Tibial nerve (tissue), 4 donors: ENCODE measurements at places on chromosomes 7 and 10. TPM values are rescaled to one million over a fixed set of nuclear protein-coding genes. Genes with fewer than 3 reads are reported as not detected.
A peak's percentile ranks its signal among the peaks of the same experiment; 100 is the strongest.

- DNase-seq = no peak
These were observed 227.3 kb downstream of the TWIST1 start for GRCh38 chr7:18890134-18890533.

DNA sequence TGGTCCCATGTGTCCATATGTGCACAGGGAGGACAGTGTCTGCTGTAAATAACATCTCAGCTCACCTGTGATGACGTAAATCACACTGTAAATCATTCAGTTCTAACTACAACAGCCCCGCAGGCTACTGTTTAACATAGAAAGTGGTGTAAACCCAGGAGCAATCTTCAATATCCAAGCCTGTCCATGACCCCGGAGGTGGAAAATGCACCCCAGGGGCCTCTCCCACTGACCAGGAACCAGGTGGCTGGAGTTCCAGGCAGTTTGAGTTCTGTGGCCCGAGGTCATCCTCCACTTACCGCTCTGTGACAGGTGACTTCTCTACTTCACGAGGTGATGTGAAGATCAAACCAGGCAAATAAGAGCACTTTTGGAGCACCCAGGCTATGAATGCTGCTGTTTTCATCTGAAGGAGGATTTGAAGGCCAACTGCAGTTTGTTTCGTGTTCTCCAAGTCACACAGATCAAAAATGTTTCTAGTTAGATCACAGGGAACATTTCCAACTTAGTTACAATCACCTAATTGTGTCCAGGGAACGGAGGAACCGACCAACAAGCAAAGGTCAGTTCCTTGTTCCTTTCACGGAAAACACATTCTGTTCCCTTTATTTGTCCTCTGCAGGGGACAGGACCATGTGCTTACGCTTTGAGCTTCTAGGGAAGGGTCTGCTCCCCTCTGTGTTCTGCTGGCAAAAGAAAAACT is 131.8 kb downstream of the WDR37 start:
- DNase-seq = no peak

GRCh38 chr7:111027396-111027795 is 63.5 kb upstream of the LRRN3 start:
- no peak for DNase-seq

SPDYE9 gene
- not detected for total RNA-seq

DNA sequence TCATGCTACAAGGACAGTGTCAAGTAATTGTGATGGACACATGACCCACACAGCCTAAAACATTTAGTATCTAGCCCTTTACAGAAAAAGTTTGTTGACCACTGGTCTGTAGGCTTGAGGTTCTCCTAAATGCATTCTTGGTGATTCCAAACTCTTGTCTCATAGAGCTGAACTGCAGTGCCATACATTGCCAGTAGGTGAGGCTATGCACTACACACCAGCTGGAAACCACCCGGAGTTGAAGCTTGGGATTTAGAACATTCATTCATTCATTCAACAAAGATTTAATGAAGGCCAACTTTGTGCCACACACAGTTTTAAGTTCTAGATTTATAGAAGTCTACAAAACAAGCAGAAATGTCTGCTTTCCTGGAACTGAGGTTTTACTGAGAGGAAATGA is 77.3 kb upstream of the TCF7L2 start:
- no peak for DNase-seq

- no peak for DNase-seq
These were observed 29.2 kb downstream of the PTER start for GRCh38 chr10:16466001-16466400.

- no peak for DNase-seq
These were observed 14.4 kb downstream of the STK32C start for GRCh38 chr10:132293201-132293812.

GRCh38 chr7:1920266-1920681 is 250.2 kb downstream of the ELFN1 start:
- no peak for DNase-seq

DNA sequence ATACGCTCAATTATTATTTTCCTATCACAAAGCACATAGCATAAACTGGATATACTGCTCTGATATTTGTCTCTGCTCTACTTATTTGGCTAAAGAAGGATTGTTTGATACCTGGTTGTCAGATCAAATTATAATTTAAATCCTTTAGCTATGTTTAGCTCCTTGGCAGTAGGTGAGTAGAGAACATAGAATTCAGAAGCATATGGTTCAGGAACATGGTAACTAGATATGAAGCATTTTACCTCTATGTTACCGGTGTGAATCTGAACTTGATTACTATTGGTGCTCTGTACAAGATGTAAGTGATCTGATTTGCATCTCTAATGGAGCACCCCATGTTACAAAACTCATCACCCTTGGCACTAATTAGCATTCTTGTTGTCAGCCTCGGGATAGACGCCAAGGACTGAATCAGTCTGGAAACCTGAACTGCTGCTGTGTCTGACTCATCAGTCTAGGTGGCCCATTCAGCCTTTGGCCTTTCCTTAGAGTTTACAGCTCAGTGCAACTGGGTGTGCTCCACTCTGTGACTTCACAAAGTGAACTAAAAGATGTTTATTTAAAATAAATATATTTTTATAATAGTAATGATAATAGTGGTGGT is 12.3 kb upstream of the MYPN start:
- DNase-seq = no peak

GRCh38 chr10:63515002-63515763 is 6.0 kb upstream of the REEP3 start:
- DNase-seq = no peak

DNA sequence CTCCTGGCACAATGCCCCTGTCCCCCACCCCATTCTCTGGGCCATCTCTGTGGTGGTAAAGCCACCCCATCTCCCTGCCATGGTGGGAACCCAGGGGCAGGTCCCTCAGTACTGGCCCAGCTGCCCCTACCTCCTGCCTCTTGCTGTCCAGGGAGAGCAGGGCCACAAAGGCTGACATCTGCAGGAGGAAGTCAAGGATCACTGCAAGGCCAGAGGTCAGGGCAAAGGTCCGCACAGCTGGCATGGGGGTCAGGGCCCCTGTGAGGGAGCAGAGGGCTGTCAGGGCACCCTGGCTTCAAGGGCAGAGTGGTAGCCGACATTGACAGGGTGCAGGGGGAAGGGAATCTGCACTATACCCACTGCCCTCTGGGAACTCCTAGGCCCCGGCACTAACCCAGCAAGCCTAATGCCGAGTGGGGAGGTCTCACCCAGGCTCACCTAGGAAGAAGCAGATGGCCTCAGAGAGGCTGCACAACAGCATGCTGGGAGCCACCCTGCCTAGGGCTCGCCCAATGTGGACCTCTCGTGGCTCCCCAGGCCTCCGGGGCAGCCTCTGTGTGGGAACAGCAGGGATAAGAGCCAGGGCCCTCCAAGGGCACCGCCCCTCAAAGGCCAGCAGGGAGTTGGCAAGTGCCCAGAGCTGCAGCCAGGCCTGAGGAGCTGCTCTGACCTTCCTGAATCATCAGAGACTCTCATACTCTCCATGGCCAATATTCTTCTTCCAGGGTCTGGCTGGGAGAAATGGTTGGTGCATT is 7.7 kb downstream of the NPC1L1 start:
- no peak for DNase-seq

DNA sequence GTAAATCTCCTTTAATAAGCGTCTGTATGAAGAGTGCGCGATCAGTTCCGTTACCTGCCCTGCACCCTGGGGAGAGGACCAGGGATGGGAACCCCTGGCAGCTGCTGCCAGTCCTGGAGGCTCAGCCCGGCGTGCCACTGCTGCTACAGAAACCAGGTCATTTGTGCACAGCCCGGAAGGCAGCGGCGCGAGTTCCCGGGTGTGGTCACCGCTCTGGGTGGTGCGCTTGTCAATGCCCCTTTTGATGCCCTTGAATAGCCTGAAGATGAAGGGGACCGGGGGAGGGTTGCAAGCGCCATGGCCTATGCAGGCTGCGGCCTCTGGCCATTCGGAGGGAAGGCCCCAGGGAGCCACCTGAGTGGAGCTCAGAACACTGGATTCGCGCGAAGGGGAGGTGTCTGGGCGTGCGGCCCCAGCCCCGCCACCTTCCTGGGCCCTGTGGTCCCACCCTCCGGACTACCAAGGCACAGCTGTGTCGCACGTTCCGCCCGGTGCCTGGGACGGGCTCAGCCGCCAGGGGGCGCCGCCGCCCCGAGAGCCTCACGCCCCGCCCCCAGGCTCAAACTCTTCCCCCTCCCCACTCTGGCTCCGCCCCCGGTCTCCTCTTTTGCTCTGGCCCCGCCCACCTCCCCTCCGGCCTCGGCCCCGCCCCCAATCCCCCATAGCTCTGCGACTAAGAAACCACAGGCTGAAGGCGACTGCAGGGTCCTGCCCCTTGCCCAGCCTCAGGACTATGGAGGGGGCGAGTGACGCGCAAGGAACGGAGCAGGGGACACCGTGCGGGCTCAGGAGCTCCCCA is 16.5 kb downstream of the AP5Z1 start:
- peak; percentile 85 for DNase-seq

ALOX5 gene
- 127 TPM for total RNA-seq

DNTT gene
- total RNA-seq = not detected

GRCh38 chr7:45881759-45882464 is 6.4 kb upstream of the IGFBP1 start:
- DNase-seq = no peak

GRCh38 chr7:78018641-78019446 is 220.3 kb downstream of the PHTF2 start:
- DNase-seq = peak; percentile 59

GRCh38 chr7:21013765-21014539 is 227.3 kb upstream of the SP8 start:
- DNase-seq = no peak

GRCh38 chr7:51022821-51023220 is 240.1 kb upstream of the GRB10 start:
- no peak for DNase-seq

TAS2R3 gene
- total RNA-seq = 3.1 TPM

PLAC9 gene
- total RNA-seq = 166 TPM

DNA sequence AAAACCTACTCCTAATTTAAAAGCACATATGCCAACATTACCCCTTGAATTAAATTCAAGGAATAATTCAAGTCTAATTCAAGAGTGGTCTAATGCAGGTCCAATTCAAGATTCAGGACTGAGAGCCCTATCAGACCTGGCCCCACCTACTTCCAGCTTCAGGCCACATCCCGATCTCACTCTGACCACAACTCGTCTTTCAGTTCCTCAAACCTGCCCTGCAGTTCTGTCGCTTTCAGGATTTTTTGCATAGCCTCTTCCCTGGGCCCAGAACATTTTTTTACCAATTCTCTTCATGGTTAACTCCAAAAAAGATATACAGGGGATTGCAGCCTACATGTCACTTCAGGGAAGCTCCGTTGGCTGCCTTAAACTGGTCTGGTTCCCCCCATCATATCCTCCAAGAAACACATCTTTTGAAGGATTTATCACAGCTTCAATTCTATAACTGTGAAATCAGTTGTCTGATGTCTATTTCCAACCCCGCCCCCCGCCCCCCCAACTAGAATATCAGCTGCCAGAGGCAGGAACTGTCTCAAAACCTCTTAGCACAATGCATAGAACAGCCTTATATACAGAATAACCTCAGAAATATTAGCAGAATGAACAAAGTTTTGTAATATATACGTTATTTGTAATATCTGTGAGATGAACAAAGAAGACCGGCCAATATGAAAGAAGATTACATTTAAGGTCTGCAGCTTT is 20.8 kb downstream of the CCDC6 start:
- no peak for DNase-seq

DNA sequence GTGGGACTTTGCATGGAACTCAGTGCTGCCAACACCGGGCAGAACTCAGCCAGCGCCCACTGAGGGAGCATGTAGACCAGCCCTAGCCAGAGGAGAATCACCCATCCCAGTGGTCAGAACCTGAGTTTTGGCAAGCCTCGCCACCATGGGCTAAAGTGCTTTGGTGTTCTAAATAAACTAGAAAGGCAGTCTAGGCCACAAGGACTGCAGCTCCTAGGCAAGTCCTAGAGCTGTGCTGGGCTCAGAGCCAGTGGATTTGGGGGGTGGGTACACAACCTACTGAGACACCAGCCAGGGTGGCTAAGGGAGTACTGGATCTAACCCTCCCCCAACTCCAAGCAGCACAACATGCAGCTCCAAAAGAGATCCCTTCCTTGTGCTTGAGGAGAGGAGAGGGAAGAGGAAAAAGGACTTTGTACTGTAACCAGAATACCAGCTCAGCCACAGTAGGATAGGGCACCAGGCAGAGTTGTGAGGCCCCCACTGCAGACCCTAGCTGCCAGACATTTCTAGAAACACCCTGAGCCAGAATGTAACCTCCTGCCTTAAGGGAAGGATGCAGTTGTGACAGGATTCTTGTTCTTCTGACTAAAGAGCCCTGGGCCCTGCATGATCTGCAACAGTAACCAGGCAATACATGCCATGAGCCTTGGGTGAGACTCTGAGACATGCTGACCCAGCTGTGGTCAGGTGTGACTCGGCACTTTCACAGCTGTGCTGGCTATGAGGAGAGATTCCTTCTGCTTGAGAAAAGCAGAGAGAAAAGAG is 24.4 kb downstream of the GSDME start:
- DNase-seq = no peak

DNA sequence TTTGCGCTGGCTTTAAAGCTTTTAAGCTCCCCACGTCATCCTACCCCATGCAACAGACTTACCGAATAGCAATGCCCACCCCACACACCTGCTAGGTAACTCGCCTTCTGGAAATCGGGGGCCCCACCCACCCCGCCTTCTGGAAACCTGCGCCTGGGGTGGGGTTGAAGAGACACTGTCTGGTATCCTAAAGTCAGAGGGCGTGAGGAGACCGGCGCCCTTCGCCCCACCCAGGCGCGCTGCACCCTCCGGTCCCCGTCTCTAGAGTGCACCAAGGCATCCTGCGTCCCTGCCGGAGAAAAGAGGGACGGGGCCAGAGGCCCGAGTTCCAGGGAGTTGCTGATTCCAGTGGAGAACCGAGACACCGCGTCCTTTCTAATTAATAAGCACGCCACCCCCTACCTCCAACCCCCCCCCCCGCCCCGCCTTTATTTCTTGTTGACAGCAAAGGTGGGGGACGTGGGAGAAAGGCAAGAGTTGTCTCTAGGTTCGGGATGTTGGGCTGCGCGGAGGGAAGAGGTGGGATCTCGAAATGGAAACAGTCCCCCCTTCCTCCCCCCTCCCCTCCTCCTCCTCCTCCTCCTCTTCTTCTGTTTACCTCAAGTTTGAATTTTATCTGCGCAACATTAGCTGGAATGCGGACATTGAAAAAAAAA is 220.9 kb upstream of the MKLN1 start:
- DNase-seq = peak; percentile 50

DNA sequence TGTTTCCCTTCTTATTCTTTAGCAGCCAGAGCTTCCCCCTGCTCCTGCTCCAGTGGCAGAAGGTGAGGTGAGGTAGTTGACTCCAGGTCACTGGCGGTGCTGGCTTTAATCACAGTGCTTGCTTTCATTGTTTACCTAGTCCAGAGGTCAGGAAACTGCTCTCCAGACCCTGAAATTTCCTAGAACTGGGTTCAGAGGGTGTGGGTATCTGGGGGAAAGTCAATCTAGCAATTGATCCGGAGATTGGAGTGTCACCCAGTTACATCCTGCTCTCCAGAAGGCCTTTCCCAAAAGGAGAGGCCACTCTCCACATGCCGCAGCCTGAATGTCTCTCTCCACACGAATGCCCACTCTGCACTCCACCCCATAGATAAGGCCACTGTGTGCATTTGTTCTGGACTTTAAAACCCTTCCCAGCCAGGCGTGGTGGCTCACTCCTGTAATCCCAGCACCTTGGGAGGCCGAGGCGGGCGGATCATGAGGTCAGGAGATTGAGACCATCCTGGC is 2.1 kb upstream of the MBL2 start:
- no peak for DNase-seq

- no peak for DNase-seq
These were observed 54.7 kb upstream of the TNS3 start for GRCh38 chr7:47636433-47637175.

OPN4 gene
- total RNA-seq = not detected

- DNase-seq = no peak
These were observed 2.0 kb downstream of the PLEKHA1 start for GRCh38 chr10:122376364-122376961.
